Activated CD4-positive, alpha-beta memory T cell treated with anti-CD3 and anti-CD28 coated beads, Interleukin-2, amount 10 ng/mL, durations not matched to agents 7 days and 5 days (primary cell): ENCODE measurements at places on chromosomes 3 and 15.
A peak's percentile ranks its signal among the peaks of the same experiment; 100 is the strongest.

DNA sequence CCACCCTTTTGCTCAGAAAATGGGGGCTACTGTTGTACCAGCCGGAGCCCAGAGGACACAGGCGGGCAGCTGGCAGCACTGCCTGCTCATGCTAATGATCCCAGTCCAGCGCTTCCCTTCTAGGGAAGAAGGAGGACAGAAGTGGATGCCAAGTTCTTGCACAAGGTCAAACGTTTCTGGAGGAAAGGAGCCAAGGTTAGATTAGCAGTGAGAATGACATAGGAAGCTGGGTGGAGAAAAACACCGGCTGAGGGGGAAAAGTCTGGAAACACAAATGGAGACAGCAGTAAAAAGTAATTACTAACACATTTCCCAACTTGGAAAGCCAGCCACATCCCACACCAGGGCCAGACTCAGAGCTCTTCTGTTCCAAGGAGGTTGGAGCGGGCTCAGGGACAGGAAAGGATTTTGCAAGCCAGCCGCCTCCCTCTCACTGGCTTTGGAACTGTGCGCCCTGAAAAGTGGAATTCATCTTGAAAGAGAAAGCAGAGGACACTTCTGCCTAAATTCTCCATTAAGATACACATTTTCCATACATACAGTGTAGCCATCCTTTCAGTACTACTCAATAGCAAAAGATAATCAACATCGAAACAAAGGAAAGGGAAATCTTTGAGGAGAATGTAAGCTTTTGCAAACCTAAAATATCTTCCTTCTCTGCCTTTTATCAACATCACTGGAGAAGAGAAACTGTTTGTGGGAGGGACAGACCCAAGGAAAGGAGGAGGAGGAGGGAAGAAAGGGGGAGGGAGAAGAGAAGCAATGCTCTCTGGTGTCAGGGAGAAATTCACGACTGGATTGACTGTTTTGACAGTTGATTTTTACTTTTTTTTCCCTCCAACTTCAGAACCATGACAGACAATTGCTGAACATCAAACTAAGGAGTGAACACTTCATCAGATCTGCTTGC is 133.6 kb downstream of the CD47 start:
- peaks cover 25% of the 10 kb centered on the region for H3K4me1 ChIP-seq
- H3K4me3 ChIP-seq, result no peak overlapping the region
- H3K27me3 ChIP-seq, result peaks cover 3% of the 10 kb centered on the region
- DNase-seq, result no peak
- H3K27ac ChIP-seq, result no peak overlapping the region

DNA sequence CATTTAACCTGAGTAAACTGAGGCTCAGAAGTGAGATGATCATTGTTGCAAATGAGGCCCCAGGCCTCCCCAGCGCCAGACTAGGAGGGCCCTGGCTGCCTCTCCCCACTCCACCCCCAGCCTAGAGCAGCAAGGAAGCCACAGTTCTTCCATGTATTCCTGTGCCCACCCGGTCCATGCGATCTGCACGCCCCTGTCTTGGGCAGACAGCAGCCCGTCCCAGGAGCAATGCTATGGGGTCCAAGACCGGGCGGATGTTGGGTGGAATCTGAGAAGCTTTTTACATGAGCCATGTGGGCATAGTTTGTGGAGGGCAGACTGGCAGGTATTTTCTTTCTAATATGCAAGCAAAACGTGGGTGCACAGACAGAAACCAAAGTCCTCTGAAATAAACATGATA is 15.1 kb downstream of the SH2D7 start:
- H3K4me3 ChIP-seq, result no peak overlapping the region
- no peak for DNase-seq
- no peak overlapping the region for H3K27ac ChIP-seq
- no peaks in the 10 kb centered on the region for H3K27me3 ChIP-seq

DNA sequence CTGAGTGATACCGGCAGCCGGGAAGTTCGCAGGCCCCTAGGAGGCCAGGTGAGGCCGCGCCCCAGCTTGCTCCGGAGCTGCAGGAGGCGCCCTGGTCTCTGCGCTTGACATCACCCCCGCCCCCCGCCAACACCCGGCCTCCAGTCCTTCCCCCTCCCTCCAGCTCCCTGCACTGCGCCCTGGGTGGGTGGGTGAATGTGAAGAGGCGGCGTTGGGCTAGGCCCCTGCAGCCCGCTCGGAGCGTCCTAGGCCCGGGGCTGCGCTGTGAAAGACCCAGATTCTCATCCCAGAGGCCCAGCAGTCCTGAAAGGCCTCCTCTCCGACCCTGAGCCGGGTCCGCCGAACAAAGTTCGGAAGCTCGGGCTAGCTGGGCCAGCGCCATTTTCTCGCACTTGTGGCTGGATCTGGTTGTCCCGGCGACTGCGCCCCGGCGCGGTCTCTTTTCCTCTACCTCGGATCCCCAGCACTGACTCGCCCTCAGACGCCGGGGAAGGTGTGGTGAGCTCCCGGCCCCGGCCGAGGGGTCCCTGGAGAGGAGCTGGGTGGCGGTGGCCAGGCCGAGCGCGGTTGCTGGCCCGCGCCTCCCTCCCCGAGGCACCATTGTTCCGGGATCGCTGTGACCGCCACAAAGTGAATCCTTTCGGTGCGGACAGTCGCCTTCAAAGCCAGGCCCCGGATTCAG is 12.9 kb downstream of the ZIC4 start:
- no peak overlapping the region for H3K27ac ChIP-seq
- no peaks in the 10 kb centered on the region for H3K4me1 ChIP-seq
- peaks cover 76% of the 10 kb centered on the region for H3K27me3 ChIP-seq

DNA sequence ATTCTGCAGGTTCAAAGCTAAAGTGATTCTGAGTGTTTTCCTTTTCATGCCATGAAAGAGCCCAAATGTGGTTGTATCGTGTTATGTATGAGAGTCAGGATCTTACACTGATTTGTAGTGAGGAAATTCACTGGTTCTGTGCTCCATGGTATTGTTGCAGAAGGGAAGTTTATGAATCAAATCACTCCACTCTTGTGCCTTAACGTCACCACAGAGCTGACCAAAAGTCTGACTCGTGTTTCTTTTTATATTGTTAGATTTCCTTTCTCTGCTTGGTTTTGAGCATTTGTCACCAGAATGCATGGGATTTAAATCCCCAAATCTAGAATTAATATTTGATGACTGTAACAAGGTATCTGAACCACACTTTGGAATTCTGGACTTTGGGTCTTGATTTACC is 29.1 kb upstream of the SLC30A4 start:
- H3K27me3 ChIP-seq, result peaks cover 32% of the 10 kb centered on the region
- H3K4me3 ChIP-seq, result no peak overlapping the region
- no peaks in the 10 kb centered on the region for H3K4me1 ChIP-seq

GRCh38 chr3:139934613-139935015 is 371 bp upstream of the CLSTN2 start:
- no peak for DNase-seq
- H3K4me1 ChIP-seq, result no peaks in the 10 kb centered on the region
- peaks cover 35% of the 10 kb centered on the region for H3K27me3 ChIP-seq
- H3K36me3 ChIP-seq, result no peaks in the 10 kb centered on the region
- H3K27ac ChIP-seq, result no peak overlapping the region

DNA sequence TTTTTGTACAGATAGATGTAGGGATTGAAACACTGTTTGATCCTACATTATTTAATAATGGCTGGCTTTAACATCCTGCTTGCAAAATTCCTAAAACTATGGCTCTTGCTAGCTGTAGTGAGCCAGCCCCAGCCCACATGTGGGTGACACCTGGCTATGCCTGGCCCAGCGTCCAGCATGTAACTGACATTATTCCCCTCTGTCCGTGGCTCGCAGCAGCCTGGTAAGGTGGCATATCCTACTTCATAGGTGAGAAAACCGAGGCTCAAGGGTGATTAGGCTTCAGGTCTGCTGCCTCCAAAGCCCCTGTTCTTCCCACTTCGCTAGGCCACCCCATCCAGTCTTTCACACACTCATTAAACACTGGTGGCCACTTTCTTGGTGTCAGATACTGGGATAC is 1.6 kb downstream of the CALML4 start:
- H3K4me3 ChIP-seq, result no peak overlapping the region
- no peak for DNase-seq
- H3K27ac ChIP-seq, result no peak overlapping the region
- H3K4me1 ChIP-seq, result peaks cover 27% of the 10 kb centered on the region
- no peaks in the 10 kb centered on the region for H3K36me3 ChIP-seq
- no peaks in the 10 kb centered on the region for H3K27me3 ChIP-seq

- no peak overlapping the region for H3K27ac ChIP-seq
- peak; percentile 53 for DNase-seq
- peaks cover 46% of the 10 kb centered on the region for H3K4me1 ChIP-seq
- no peak overlapping the region for H3K4me3 ChIP-seq
- H3K27me3 ChIP-seq, result no peaks in the 10 kb centered on the region
These were observed 4.1 kb upstream of the GCSAM start for GRCh38 chr3:112136959-112137693.
